ENCODE measurements at places on chromosomes 6 and 20.

GRCh38 chr6:44021589-44022295 is 105.5 kb downstream of the MRPL14 start:
- no peak for DNase-seq

DNA sequence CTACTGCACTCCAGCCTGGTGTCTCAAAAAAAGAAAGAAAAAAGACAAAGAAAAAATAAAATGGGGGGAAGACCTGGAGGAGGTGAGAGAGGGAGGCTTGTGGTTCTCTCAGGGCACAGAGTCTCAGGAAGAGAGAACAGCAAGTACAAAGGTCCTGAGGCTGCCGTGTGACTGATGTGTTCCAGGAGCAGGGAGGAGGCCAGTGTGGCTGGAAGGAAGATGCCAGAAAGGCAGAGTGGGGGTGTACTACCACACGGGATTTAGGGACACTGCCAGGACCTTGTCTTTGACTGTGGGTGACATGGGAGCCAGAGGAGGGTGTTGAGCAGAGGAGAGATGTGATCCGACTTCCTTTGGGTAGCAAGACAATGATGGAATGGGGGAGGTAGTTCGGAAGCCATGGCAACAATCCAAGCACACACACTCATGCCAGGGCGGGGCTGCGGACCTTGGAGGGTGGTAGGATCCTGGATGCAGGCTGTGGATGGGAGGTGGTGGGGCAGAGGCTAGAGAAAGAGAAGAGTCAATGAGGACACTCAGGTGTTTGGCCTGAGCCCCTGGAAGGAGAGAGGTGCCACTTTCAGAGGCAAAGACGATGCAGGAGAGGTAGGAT is 136.4 kb upstream of the PTPN1 start:
- DNase-seq: no peak

GRCh38 chr6:19004176-19004575 is 617.0 kb downstream of the RNF144B start:
- DNase-seq: no peak

GRCh38 chr6:1296079-1296478 is 15.8 kb upstream of the FOXQ1 start:
- no peak for DNase-seq

- no peak for DNase-seq
These were observed 146.5 kb downstream of the CDKAL1 start for GRCh38 chr6:20680697-20681165.
